ENCODE measurements at places on chromosomes 2 and 18.

GRCh38 chr2:109384308-109385271, 229.2 kb downstream of the SEPTIN10 start:
- DNase-seq: no peak

GRCh38 chr2:233481368-233482142, 85.0 kb downstream of the USP40 start:
- no peak for DNase-seq

GRCh38 chr2:191217580-191217979, 27.6 kb upstream of the MYO1B start:
- DNase-seq: no peak

- DNase-seq: no peak
Measured at GRCh38 chr2:168624028-168624427, 168.0 kb downstream of the CERS6 start.

- DNase-seq: no peak
Measured at GRCh38 chr18:62281684-62282083, 43.4 kb upstream of the TNFRSF11A start.

- DNase-seq: no peak
Measured at GRCh38 chr2:3619033-3619432, 24.1 kb downstream of the COLEC11 start.

GRCh38 chr2:20634507-20635112, 16.3 kb downstream of the HS1BP3 start:
- DNase-seq: no peak

DNA sequence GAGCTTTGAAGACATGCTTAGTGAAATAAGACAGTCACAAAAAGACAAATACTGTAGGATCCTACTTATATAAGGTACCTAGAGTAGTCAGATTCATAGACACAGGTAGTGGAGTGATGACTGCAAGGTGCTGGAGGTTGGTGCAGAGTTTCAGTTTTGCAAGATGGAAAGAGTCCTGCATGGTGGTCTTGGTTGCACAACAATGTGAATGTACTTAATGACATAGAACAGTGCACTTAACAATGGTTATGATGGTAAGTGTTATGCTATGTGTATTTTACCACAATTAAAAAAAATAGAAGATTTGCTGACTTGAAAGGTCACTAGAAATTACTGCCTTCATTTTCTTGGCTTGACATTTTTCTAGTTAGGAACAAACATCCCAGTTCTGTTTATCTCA, 9.5 kb downstream of the CERS6 start:
- no peak for DNase-seq

- no peak for DNase-seq
Measured at GRCh38 chr2:188937228-188938220, 36.6 kb upstream of the COL3A1 start.

DNA sequence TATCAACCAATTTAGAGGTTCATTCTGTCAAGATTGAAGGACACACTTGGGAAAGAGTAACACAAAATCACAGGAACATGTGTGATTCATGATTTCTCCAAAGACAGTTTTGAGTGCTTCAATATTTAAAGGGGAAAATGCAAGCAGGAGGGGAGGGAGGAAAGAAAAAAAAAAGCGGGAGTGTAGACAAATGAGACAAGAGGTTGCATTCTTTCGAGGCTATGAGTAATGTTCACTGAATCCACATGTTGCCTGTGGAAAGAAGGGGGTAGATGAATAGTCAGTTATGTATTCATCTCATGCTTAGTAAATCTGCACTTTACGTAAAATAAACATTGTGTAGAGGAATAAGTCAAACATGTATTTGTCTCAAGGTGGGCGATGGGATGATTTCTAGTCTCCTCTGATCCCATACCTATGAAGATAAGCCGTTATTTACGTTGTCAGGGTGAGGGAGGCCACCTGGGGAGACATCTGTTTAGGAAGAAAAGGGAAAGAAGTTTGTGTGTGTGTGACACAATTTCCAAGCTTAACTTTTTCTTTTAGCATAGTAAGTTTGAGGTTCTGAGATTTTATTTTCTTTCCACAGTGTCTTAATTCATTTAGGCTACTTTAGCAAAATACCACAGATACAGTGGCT, 211.0 kb upstream of the ZC3H15 start:
- no peak for DNase-seq

GRCh38 chr2:47907039-47907781, 912 bp upstream of the FBXO11 start:
- DNase-seq: peak; percentile 22

GRCh38 chr2:181461056-181461997, 4.1 kb downstream of the ITGA4 start:
- DNase-seq: no peak

GRCh38 chr2:20455076-20455587, 8.3 kb downstream of the RHOB start:
- DNase-seq: no peak

DNA sequence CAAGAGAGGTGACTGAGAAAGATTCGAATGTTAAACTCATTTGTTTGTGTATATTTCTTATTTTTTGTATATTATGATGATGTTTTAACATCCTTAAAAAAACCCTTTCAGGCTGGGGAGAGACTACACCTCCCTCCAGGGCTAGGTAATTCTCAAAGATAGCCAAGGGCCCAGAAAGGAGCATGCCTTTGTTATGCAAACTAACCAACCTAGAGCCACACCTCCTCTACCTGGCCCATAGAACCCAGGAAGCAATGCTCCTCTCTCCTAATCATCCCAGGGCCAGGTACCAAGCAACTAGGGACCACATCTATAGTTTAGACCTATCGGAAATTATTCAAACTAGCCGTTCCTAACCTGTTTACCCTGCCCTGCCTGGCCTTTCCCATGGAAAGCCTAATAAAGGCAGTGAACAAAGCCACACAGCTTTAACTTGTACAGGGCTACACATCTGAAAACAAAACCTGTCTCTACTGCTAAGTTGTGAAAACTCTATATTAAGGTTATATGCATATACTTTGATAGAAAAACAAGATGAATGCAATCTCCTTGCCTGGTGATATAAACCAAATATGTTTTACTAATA, 79.7 kb downstream of the COLEC12 start:
- no peak for DNase-seq

GRCh38 chr18:25672490-25672889, 320.5 kb upstream of the ZNF521 start:
- DNase-seq: no peak

- no peak for DNase-seq
Measured at GRCh38 chr2:127638361-127639110, 7.4 kb upstream of the GPR17 start.

DNA sequence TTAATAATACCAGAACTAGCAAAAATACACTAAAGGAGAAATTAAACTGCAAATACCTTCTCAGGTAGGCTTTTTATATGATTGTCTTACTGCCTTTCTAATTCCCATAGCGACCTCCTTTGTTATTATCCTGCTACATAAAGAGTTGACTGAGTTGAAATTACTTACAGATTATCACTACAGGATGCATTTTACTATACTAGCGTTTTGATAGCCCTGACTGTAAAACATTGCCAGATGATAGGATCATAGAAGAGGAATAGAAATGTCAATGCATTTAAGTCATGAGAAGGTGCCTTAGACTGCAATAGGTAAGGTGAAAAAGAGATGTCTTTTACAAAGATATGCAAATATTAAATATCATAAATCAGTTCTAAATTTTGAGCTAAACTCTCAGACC, 639.7 kb downstream of the NRXN1 start:
- DNase-seq: no peak

GRCh38 chr18:10245031-10245845, 209.2 kb upstream of the APCDD1 start:
- no peak for DNase-seq

DNA sequence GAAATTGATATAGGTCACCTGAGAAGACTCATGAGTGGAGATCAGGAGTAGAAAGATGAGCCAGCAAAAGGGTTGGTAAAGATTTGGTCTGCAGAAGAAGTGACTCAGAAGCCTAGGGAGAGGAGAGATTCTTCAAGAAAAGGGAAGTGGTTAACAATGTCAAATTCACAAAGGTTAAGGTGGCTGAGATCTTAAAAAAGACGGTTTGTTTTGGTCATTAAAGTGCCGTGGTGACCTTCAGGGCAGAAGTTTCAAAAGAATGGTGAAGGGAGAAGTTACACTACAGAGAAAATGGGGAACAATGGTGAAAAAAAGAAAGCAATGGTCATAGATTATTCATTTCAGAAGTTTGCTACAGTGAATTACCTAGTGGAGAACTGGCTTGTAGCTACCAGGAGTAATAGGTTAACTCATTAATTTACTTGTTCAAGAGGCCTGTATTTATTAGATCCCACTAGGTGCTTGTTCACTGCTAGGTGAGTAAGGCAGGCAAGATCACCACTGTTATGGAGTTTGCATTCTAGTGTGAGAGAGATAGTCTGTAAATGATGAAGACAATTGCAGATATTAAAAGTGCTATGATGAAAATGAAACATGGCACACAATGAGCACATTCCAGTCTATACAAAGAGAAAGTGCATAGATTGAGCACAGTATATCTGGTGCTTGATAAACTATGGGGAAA, 43.0 kb downstream of the FBXO48 start:
- no peak for DNase-seq

DNA sequence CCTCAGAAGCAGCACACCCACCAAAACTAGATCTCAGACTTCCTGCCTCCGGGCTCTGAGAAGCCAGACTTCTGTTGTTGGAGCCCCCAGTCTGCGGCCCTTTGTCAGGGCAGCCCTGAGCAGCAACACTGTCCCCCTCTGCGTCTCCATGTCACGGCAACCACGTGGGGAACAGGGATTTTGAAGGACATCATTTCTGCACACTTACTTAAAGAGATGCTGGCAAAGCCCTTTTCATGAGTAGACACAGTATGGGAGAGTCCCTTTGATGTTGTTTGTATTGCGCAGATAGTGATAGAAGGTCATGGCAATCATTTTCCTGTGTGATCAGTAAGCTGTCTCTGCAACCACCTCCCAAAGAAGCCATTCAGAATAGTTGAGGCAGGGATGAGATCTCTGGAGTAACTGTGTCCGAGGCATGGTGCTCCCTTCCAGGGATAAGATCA, 69.1 kb upstream of the ID2 start:
- no peak for DNase-seq

DNA sequence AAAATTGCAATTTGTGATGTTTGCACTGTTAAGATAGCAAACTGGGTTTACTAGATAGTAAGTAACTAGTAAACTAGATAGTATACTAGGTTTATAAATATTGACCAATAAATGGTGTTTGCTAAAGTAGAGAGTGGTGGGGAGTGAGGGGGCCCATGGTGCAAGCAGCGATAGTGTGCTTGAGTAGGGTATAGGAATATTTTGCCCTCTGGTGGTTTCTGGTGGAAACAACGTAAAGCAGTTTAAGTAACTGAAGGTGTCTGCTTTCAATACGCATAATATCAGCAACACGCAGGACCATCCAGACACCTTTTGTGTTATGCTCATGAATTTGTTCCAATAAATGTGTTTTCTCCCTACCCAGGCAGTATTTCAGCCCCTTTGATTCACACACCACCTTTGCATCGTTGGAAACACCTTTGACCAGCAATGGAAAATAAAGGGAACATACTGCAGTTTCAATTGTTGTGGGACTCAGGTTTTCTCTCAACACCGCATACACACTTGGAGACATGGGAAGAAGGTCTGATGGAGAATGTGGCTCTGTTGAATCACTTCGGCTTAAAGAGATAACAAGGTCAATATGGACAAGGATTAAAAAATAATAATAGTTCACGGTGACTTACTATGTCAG, 16.7 kb upstream of the STAT1 start:
- no peak for DNase-seq

DNA sequence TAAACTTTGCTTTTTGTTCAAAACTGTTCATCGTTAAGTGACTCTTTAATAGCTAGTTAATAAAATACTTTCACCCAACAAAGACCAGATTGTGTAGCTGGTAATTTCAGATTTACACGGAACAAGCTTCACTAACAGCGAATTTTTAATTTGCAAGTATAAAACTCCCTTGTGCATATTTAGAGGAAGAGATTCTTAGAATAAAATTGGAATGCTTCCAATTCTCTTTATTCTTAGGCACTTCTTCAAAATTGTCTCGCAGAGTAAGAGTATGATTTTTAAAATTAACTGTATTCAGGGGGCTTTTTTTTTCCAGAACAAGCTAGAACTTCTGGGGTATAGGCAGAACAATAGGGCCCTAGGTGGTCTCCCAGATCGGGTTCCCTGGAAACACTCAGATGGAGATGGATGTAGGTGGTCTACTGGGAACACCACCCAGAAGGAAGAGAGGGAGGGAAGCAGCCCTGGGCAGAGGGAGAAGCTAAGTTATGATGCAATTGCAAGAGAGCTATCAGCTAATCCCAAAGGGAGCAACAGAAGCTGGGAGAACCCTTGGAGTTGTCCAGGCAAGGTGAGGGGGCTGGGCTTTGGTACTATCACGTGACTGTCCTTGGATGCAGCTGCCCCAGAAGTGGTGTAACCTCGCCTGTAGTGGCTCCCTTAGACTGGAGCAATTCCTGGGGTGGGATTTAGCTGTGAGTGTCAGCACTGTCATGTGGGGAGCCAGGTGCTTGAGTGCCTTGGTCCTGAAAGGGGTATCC, 151.7 kb upstream of the ASB18 start:
- DNase-seq: no peak

DNA sequence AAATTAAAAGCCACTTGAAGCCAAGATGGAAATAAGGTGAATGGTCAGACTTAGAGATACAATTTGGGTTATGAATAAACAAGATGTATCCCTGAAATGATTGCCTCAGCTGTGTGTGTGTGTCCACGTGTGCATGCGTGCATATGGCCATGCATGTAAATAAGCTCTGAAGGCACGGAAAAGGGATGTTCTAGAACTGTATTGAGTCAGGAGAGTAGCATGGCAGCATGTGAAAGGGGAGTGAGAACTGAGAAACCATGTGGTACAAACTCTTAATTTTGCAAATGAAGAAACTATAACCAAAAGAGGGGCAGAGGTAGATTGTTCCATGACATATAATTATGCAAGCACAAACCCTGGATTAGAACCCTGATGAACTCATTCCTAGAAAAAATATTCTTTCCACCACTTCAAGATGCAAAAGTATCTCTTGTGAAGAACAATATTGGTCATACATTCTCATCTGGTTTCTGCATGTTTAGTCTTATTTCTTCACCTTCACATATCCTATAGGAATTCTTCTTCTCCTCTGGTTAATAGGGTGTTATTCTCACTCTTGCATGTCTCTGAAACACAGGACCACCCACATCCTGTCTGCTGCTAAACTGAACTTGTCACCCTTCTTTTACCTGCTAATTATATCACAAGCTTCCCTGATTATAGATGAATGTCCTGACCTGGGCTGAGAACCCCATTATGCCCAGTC, 455.8 kb downstream of the SETBP1 start:
- DNase-seq: no peak

Measured in HuH-7.5 (cell line).